ENCODE measurements at places on chromosomes 1 and 21.

GRCh38 chr1:224435318-224435763 lies 744 bp upstream of the WDR26 start:
- DNase-seq: peak; percentile 63

GRCh38 chr1:215471463-215471862 lies 95.6 kb upstream of the KCTD3 start:
- DNase-seq: no peak

GRCh38 chr1:109537450-109538178 lies 2.1 kb upstream of the GPR61 start:
- DNase-seq: no peak

GRCh38 chr1:37825506-37825905 lies 17.5 kb upstream of the YRDC start:
- no peak for DNase-seq

GRCh38 chr1:68232289-68233148 lies at the start of gene WLS:
Gene WLS, minus strand, starts transcription at chr1:68232523. Its CDS starts 224 bp downstream, at chr1:68232299.
- DNase-seq: peak; percentile 40
